ENCODE measurements at places on chromosomes 4 and X.

DNA sequence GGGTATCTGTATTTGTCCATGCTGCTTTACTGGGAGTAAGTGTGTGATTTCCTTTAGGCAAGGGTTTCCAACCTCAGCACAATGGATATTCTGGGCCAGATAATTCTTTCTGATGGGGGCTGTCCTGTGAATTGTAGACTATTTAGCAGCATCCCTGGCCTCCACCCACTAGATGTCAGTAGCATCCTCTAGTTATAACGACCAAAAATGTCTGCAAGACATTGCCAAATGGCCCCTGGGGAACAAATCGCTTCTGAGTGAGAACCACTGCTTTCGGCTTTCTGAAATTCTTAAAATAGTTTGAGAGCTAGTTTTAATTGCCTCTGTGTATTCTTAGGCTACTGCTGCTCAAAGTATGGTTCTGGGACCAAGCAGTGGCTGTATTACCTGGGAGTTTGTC lies 81.2 kb upstream of the GPM6B start:
- no peak for DNase-seq

GRCh38 chrX:43643201-43643600 lies 12.9 kb upstream of the MAOA start:
- DNase-seq, result no peak

- no peak for DNase-seq
Observed at GRCh38 chrX:78035061-78035460, 65.6 kb upstream of the PGAM4 start.

GRCh38 chr4:82666970-82667665 lies 105.3 kb upstream of the TMEM150C start:
- no peak for DNase-seq
